Keratinocyte (primary cell): ENCODE measurements at places on chromosomes 1 and 21.
A peak's percentile ranks its signal among the peaks of the same experiment; 100 is the strongest.

- H3K4me3 ChIP-seq: no peak overlapping the region
- H3K4me1 ChIP-seq: peaks cover 14% of the 10 kb centered on the region
- no peak for DNase-seq
- H3K27ac ChIP-seq: no peak overlapping the region
- H3K27me3 ChIP-seq: no peaks in the 10 kb centered on the region
These were observed 3.0 kb upstream of the NDUFS5 start for GRCh38 chr1:39023140-39023539.

DNA sequence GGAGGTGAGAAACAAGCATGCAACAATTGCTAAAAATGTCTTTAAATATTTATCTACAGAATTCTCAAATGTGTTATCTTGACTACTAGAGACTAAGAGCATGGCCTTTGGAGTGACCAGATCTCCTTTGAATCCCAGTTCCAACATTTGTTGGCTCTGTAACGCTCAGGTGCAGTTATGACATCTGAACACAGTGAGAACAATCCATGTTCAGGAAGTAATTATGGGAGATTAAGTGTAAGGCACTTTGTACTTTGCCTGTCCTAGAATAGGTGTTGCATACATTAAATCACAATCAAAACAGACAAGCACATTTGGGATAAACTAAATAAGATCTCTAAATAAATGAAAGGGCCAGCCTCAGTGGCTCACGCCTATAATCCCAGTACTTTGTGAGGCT is 454.5 kb downstream of the SMYD3 start:
- no peaks in the 10 kb centered on the region for H3K27me3 ChIP-seq
- H3K4me1 ChIP-seq: no peaks in the 10 kb centered on the region
- H3K36me3 ChIP-seq: no peaks in the 10 kb centered on the region
- no peak overlapping the region for H3K4me3 ChIP-seq
- no peak for DNase-seq

DNA sequence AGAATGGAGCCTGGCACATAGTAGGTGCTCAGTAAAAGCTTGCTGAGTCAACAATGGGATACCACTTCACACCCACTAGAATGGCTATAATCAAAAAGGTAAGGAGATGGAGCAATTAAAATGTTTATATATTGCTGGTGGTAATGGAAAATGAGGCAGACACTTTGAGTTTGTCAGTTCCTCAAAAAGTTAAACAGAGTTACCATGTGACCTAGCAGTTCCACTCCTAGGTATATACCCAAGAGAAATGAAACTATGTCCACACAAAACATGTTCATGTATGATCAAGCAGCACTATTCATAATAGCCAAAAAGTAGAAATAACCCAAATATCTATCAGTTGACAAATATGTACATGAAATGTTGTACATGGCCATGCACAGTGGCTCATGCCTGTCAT is 74.8 kb upstream of the ECE1 start:
- no peak for DNase-seq
- no peak overlapping the region for H3K4me3 ChIP-seq
- no peak overlapping the region for H3K27ac ChIP-seq
- H3K4me1 ChIP-seq: peaks cover 14% of the 10 kb centered on the region

DNA sequence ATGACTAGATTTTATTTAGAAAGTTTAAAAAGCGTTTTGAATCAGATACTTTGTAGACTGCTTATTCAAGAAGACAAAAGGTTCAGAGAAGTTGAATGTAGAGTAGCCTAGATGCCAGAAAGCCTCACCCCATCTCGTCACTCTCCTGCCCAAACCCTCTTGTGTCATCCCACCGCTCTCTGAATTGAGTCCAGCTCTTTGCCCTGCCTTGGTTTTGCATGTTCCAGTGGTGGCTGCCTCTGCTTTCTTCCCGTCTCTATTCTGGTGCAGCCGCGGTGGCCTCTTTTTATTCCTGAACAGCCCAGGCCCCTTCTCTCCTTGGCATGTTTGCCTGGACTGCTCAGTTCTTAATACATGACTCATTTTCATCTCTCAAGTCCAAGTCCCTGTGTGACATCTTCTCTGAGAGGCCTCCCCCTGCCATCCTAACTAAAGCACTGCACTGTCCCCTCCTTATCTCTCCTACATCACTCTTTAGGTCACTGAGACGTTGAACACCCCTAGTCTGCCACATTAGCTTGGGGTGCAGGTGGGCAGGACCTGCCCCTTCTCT is 22.9 kb downstream of the PRDM2 start:
- peaks cover 3% of the 10 kb centered on the region for H3K36me3 ChIP-seq
- DNase-seq: no peak
- H3K4me1 ChIP-seq: peaks cover 9% of the 10 kb centered on the region
- H3K27ac ChIP-seq: no peak overlapping the region

GRCh38 chr1:21607549-21608529 is 61.3 kb downstream of the RAP1GAP start:
- peaks cover 3% of the 10 kb centered on the region for H3K4me1 ChIP-seq
- H3K4me3 ChIP-seq: no peak overlapping the region
- no peak for DNase-seq
- H3K27ac ChIP-seq: no peak overlapping the region

GRCh38 chr1:199046618-199047017 is 407.8 kb downstream of the PTPRC start:
- no peak overlapping the region for H3K4me3 ChIP-seq
- no peaks in the 10 kb centered on the region for H3K4me1 ChIP-seq
- no peaks in the 10 kb centered on the region for H3K27me3 ChIP-seq
- no peaks in the 10 kb centered on the region for H3K36me3 ChIP-seq

GRCh38 chr1:64502083-64502482 is 32.2 kb downstream of the CACHD1 start:
- H3K4me3 ChIP-seq: no peak overlapping the region
- no peaks in the 10 kb centered on the region for H3K4me1 ChIP-seq
- no peaks in the 10 kb centered on the region for H3K36me3 ChIP-seq
- DNase-seq: no peak

GRCh38 chr1:245760301-245760700 is 605.5 kb downstream of the KIF26B start:
- no peak overlapping the region for H3K4me3 ChIP-seq
- no peaks in the 10 kb centered on the region for H3K4me1 ChIP-seq

- H3K27ac ChIP-seq: no peak overlapping the region
- peak; percentile 41 for DNase-seq
- peaks cover 8% of the 10 kb centered on the region for H3K4me1 ChIP-seq
- no peaks in the 10 kb centered on the region for H3K36me3 ChIP-seq
- no peaks in the 10 kb centered on the region for H3K27me3 ChIP-seq
These were observed 41.0 kb downstream of the MYOM3 start for GRCh38 chr1:24070821-24071393.

- H3K36me3 ChIP-seq: no peaks in the 10 kb centered on the region
- no peaks in the 10 kb centered on the region for H3K4me1 ChIP-seq
- no peak overlapping the region for H3K27ac ChIP-seq
- no peaks in the 10 kb centered on the region for H3K27me3 ChIP-seq
These were observed 310.2 kb upstream of the AJAP1 start for GRCh38 chr1:4344065-4344732.

DNA sequence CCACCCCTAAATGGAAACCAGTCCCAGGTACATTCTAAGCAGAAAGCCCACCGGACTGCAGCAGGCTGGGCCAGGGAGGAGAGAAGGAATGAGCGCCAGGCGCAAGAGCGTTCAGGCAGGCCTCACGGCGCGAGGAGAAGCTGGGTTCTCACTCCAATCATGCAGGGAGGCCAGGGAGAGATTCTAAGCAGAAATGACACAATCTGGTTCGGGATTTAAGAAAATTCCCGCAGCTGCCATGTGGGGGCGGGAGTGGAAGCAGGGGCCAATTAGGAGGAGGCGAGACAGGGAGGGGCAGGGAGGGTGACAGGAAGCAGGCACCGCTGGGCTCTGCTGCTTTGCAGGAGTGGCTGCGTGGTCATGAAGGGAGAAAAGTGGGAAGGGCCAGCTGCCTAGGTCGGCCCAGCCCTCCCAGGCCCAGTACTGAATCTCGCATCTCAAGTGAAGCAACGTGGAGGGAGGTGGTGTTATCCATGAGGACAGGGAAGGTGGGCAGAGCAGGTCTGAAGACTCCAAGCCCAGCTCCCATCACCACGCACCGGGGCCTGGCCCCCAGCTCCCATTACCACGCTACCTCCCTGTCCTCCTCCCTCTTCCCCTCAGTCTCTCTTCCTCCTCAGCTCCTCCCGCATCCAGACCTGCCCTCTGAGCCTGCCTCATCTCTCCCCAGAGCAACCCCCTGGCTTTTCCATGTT is 11.8 kb downstream of the NPHP4 start:
- H3K36me3 ChIP-seq: peaks cover 7% of the 10 kb centered on the region
- no peaks in the 10 kb centered on the region for H3K27me3 ChIP-seq
- H3K4me3 ChIP-seq: no peak overlapping the region
- H3K27ac ChIP-seq: no peak overlapping the region
- DNase-seq: no peak

DNA sequence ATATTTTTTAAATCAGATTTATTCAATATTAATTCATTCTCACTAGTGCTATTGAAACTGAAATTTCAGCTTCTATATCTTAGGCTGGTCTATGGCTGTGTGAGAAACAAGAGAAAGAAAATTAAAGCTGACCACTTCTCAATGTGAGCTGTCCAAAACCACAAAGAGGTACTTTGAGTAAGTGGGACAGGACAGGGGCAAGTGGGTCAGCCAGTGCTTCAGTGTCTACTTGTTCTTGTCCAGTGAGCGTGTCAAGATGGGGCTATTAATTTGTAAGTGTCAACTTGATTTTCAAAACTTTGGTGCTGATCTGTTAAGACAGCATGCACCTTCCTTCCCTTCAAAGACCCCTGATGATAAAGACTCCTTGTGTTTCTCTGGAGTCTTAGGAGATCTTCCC is 533.9 kb downstream of the PLPP3 start:
- no peaks in the 10 kb centered on the region for H3K4me1 ChIP-seq
- DNase-seq: no peak
- no peak overlapping the region for H3K27ac ChIP-seq
- H3K27me3 ChIP-seq: no peaks in the 10 kb centered on the region

GRCh38 chr1:59122527-59122926 is 174.4 kb upstream of the FGGY start:
- H3K27me3 ChIP-seq: no peaks in the 10 kb centered on the region
- H3K36me3 ChIP-seq: no peaks in the 10 kb centered on the region
- peaks cover 25% of the 10 kb centered on the region for H3K4me1 ChIP-seq
- H3K4me3 ChIP-seq: no peak overlapping the region
- no peak for DNase-seq

- no peaks in the 10 kb centered on the region for H3K36me3 ChIP-seq
- H3K4me1 ChIP-seq: no peaks in the 10 kb centered on the region
- H3K27me3 ChIP-seq: no peaks in the 10 kb centered on the region
- no peak overlapping the region for H3K27ac ChIP-seq
- H3K4me3 ChIP-seq: no peak overlapping the region
- DNase-seq: no peak
These were observed 65.3 kb upstream of the SAMD13 start for GRCh38 chr1:84236256-84236655.

GRCh38 chr1:1272341-1273208 is 1.1 kb downstream of the UBE2J2 start:
- H3K27me3 ChIP-seq: no peaks in the 10 kb centered on the region
- peak overlapping the region; percentile 76 for H3K27ac ChIP-seq
- H3K4me3 ChIP-seq: peak overlapping the region; percentile 64

GRCh38 chr1:21337010-21337437 is 46.8 kb upstream of the ECE1 start:
- H3K36me3 ChIP-seq: no peaks in the 10 kb centered on the region
- H3K27me3 ChIP-seq: no peaks in the 10 kb centered on the region
- H3K4me1 ChIP-seq: peaks cover 22% of the 10 kb centered on the region
